ENCODE measurements at places on chromosomes 5 and 9.
A peak's percentile ranks its signal among the peaks of the same experiment; 100 is the strongest.

DNA sequence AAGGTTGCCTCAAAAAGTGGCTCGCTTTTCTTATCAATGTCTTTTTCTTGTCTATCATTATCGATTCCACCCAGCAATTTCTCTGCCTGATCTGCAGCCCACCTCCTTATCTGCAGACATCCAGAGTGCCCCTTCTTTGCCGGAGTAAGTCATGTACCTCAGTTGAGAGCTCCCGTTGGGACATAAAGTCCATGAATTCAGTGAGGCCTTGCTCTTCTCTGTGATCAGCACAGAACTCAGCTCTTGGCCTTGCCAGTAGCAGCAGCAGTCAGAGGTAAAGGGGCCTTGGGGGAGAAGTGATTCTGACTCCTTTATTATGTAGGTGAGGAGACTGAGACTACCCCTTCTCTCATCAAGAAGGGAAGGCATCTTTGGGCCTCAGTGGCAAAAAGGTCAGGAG lies 24.9 kb upstream of the DCAF12 start:
- DNase-seq = no peak

- DNase-seq = no peak
Observed at GRCh38 chr5:25944786-25945185, 1093.6 kb downstream of the CDH9 start.

DNA sequence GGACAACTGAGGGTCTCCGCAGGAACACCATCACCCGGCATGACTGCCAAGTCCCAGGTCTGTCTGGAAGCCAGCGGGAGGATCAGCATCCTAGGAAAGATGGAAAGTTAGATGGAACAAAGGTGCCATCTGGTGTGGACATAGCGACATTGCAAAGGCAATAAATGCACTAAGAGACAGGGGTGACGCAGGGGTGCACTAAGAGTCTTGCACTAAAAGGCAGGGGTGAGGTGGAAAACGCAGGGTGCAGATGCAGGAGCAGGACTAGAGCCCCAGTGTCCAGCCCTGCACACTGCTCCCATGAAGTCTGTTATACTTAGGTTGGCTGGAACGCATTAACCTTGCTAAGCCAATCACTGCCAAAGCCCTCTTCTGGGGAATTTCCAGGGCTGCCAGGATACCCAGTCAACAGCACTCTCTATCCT lies 15.5 kb downstream of the ATOX1 start:
- DNase-seq = no peak

GRCh38 chr5:33297760-33298216 lies 143.0 kb upstream of the TARS1 start:
- no peak for DNase-seq

DNA sequence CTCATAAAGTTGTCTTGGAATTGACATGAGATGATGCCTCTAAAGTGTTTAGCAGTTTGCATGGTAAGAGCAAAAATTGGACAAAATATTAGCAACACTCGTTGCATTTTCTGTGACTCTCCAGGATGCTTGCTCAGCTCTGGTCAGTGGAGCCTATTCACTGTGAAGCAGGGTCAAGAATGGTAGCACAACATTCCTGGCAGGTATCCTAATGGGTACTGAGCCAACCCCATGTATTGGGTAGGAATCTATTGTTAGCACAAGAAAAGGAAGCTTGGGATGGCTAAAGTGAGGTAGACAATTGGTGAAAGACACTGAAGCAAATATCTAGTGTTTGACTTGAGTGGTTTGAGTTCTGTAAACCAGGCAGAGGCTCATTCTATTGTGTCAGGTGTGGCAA lies 10.4 kb upstream of the ACTBL2 start:
- no peak for DNase-seq

DNA sequence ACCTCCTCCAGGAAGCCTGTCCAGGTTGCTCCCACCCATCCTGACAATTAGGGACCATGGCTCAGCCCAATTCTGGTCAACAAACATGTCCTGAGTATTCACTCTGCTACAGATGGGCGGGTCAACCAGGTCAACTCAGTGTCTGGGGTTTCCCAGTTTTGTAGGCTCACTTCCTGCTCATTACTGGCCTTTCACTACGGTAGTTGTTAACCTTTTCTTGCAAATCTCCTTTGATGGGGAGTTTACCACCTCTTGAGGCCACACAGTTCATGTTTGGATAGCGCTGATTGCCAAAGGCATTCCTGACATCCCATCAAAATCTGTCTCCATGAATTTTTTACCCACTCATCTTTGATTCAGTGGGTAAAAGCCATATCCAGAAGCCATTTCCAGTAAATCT lies 13.8 kb downstream of the TMEM8B start:
- no peak for DNase-seq

DNA sequence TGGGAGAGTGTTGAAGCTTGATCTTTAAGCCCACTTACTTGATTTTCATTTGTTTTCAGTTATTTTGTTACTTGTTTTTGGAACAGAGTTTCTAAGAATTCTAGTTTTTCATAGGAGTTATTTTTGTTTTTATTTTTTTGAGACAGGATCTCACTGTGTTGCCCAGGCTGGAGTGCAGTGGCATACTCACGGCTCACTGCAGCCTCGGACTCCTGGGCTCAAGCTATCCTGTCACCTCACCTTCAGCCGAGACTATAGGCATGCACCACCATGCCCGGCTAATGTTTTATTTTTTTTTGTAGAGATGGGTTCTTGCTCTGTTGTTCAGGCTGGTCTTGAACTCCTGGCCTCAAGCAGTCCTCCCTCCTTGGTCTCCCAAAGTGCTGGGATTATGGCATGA lies 6.3 kb downstream of the ERBIN start:
- no peak for DNase-seq

GRCh38 chr5:137461391-137462264 lies 37.5 kb downstream of the SPOCK1 start:
- DNase-seq = no peak

DNA sequence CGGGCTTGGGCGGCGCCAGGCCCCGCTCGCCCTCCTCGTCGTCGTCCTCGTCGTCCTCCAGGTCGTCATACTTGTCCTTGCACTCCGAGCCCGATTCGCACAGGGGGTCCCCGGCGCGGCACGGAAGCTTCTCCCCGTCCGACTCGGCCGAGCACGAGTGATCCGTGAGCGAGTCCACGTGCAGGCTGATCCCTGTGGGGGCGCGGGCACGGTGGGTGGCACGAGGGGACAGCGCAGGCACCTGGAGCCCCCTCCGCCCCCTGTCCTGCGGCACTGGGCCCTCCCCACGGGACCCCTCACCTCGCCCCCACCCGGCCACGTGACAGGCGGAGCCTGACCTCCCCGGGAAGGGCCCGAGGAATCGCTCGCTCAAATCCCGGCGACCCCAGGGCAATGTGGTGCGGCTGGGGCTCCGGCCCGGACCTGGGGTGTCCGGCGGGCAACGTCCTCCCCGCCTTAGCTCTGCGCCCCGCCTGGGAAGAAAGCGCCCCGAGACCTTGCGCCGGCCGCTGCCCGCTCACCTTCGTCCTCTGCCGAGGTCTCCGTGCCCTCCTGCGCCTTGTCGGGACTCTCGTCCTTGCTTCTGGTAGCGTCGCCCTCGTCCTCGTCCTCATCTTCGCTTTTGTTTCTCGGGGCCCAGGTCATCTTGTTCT lies 2.5 kb downstream of the IRX2 start:
- DNase-seq = no peak

GRCh38 chr9:87883274-87883673 lies 597 bp downstream of the SPATA31E1 start:
- no peak for DNase-seq

DNA sequence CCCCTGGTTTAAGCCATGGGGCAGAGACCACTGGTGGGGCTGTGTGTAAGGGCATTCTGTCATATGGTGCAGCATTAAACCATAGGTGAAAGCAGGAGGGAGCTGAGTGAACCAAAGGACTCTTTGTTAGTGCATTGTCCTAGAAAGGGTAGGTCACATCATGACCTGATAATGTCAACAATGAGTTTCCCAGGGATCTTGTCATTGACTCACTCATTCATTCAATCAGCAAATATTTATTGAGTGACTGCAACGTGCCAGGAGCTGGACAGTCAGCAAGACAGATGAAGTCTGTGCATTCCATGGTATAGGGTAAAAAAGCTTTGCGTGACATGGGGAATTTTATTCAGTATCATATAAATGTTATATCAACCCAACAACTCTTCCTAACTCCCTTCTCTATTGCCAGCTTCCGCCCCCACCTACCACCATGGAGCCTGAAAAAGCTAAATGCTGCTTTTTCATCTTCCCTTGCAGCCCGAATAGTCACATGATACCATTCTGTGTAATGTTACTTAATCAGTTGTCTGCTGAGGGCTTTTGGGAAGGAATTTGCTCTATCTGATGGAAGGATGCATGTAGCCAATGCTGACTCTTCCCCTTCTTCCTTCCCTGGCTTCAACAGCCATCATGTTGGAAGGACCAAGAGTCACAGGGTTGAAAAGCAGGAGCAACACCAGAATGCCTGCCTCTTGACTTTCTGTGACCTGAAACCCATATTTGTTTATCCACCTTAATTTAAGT lies 11.5 kb upstream of the OTULINL start:
- no peak for DNase-seq

DNA sequence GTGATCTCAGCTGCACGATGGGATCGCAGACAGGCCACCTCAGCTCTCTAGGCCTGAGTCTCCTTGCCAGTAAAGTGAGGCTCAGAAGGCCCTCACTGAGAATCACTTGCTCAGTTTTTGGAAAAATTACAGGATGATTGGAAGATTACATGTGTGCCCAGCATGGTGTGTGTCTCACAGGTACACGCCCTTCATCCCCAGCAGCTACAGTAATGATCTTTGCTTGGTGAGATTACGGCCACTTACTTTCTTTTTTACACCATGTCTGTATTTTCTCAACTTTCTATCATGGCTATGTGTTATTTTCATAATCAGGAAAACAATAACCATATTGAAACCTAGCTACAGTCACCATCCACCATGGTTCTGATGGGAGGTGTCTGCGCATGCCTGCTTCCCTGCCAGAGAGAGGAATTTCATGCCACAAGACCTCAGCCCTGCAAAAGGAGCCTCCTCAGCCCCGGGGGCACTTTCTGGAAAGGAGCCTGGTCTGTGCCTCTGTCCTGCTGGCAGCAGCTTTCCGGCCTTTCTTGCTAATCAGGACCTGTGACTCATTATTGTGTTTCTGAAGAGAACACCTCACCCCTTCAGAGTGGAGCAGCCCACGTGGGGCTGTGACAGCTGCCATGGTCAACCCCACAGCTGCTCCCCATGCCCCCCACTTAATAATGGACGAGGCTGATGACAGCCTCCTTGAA lies 64.2 kb upstream of the OLFM1 start:
- DNase-seq = no peak

DNA sequence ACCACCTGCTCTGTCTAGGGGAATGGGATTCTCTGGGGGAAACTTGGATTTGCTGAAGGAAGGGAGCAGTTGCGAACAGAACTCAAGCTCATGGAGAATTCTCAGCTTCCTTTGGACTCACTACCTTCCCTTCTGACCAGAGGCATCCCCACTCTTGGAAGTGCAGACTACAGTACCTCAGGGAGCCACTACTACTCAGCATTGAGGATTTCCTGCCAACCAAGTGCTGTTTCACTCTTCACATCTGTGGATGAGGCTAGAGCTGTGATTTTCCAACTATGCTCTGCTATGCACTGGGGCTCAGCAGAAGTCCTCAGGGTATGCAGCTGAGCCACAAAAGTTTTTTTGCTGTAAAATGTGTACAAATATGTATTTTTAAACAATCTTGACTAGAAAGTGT lies 43.9 kb downstream of the MACROH2A1 start:
- no peak for DNase-seq

DNA sequence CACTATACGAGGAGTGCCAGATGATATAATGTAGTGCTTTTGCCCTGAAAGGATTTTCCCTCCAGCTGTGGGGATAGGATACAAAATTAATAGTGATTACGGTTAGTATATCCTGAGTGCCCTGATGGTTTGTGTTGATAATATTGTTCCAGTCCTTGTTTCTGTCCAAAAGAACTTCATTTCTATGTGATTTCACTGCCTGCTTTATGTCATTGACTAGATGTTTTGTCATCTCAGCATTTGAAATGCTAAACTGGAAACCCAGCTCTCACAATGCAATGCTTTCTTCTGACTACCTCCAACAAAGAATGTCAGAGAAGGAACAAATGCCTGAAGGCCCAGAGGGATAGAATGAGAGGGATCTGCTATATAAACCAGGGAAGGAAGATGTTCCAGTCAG lies 177.8 kb downstream of the NIPBL start:
- no peak for DNase-seq

DNA sequence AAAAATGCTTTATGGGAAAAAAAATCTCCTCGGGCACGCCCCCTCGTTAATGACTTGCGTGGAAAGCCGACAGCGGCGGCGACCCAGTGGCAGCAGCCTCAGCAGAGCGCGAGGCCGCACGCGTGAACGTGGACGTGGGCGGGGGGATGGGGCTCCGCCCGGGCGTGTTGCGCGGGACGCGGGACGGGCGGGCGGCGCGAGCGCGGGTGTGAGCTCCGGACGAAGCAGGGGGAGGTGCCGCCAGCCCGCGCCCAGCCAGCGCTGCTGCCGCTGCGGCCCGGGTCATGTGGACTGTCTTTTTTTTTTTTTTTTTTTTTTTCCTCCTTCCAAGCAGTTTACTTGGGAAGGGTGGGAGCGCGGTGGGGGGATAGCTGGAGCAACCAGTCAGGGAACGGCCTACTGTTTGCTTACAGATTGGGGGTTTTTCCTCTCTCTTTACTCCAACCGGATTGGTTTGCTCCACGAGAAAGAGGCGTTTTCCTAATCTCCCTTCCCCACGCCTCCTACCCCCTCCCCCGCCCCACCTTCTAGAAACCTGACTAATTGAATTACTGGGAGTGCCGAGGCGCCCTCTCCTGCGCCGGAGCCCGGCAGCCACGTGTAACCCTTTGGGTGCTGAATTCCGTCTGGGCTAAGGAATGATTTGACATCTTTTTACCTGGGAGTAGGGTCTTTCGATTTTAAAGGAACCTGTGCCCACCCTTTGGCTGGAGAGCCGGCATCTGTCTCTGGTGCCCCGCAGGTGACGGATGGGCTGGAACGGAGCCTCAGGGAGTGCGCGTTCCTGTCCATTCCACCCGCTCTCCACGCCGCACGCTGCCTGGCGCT lies 1.7 kb upstream of the EFNA5 start:
- peak; percentile 81 for DNase-seq

GRCh38 chr5:181191526-181192336 lies 13.3 kb downstream of the TRIM7 start:
- DNase-seq = peak; percentile 95

- no peak for DNase-seq
Observed at GRCh38 chr9:71249729-71250317, 128.4 kb upstream of the TRPM3 start.

DNA sequence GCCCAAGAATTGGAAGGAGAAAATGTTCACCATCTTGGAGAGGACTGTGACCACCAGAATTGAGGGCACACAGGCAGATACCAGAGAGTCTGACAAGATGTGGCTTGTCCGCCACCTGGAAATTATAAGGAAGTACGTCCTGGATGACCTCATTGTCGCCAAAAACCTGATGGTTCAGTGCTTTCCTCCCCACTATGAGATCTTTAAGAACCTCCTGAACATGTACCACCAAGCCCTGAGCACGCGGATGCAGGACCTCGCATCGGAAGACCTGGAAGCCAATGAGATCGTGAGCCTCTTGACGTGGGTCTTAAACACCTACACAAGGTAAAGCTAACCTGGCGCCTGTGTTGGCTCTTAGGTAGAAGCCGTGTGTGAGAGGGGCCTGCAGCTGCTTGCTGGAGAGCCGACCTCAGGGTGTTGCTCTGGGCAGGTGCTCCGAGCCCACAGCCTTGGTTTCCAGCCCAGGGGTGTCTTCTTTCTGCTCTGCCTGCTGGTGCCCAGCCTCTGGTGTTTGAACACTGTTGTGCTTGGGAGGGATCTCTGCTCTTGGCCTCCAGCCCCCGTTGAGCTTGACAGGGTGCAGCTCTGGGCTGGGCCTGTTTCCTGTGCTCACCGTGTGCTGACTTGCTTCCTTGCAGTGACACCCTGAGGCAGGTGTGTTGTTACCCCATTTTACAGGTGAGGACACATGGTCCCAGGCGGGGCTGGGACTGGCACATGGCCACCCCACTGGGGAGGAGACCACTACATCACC lies 10.9 kb downstream of the EXOC3 start:
- no peak for DNase-seq

All from lower leg skin (tissue), 4 donors.